ENCODE measurements at places on chromosomes 2 and 18.

DNA sequence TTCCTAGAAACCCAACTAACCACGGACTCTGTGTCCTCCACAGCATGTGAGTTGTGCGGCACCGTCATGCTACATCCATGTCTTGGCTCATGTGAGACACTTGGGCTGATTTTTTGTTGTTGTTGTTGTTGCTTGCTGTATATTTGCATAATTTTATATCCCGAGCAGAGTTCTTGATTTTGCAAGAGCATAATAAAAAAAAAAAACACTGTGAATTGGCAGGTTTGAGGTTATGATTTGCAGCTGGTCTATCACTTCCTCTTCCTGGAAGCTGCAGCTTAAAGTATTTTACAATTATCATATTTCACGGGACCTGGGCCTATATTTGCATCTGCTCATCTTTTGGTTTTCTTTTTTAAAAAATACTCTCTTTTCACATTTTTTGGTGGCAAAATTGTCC is 142.3 kb upstream of the NRP2 start:
- H3K4me1 ChIP-seq, result no peaks in the 10 kb centered on the region
- DNase-seq, result no peak
- peaks cover 5% of the 10 kb centered on the region for H3K27me3 ChIP-seq
- H3K27ac ChIP-seq, result no peak overlapping the region

DNA sequence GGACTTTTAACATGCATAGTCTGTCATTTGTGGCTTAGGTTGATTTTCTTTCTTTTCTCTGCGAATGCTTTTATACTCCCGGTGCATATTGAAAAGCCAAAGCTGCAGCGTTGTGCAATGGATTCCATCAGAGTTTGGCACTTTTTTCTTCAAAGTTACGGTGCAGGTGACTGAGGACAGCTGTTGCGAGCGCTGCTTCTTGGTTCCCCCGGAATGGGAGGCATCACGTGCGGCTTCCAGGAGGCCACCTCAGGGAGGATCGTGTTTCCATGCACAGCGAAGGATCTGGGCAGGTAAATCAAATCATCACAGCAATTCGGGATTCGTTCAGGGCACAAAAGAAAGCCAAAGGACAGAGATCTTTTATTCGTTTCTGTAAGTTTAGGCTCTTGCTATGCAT is 109.6 kb upstream of the ALKAL2 start:
- DNase-seq, result peak; percentile 26

GRCh38 chr2:160324161-160324800 is 124.2 kb upstream of the ITGB6 start:
- peaks cover 3% of the 10 kb centered on the region for H3K4me1 ChIP-seq
- no peak overlapping the region for H3K4me3 ChIP-seq
- no peak overlapping the region for H3K27ac ChIP-seq
- no peaks in the 10 kb centered on the region for H3K27me3 ChIP-seq
- no peaks in the 10 kb centered on the region for H3K36me3 ChIP-seq

DNA sequence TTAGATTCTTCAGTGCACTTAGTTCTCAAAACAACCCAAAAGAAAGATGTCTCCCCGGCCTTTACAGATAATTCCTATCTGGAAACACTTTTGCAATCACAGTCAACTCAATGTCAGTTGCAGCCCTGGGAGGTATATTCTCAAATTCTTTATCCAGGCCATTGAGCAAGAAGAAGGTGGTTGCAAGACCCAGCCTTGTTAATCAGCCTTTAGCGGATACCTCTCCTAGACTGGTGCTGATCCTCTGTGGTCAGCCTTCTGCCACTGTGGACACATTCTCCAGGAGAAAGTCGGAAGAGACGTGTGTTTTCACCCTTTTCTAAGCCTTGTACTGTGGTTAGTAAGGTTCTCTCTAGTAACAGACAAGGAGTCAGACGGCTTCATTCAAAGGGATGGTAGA is 7.8 kb upstream of the FZD7 start:
- DNase-seq, result no peak
- H3K27ac ChIP-seq, result no peak overlapping the region
- no peaks in the 10 kb centered on the region for H3K36me3 ChIP-seq
- peaks cover 35% of the 10 kb centered on the region for H3K4me1 ChIP-seq

DNA sequence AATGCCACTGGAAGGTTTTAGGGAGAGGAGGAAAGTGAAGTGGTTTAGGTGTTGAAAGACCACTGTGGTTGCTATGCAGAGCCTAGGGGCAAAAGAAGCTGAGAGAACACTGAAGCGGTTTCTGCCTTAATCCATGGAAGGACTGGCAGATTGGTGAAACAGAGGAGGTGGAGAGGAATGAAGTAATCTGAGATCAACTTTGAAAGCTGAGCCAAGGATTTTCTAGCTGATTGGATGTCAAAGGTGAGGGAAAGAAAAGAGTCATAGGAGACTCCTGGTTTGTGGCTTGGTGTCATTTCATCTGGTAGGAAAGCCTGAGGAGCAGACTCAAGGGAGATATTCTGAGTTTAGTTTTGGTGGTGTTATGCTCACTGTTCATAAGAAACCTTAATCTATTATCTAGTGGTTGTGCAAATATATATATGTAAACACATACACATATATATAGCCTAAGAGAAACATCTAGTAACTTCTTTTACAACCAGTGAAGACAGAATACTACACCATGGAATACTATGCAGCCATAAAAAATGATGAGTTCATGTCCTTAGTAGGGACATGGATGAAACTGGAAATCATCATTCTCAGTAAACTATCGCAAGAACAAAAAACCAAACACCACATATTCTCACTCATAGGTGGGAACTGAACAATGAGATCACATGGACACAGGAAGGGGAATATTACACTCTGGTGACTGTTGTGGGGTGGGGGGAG is 134.1 kb upstream of the CREB1 start:
- no peak overlapping the region for H3K4me3 ChIP-seq
- no peak overlapping the region for H3K27ac ChIP-seq
- no peaks in the 10 kb centered on the region for H3K4me1 ChIP-seq
- no peaks in the 10 kb centered on the region for H3K27me3 ChIP-seq
- no peak for DNase-seq

- no peaks in the 10 kb centered on the region for H3K27me3 ChIP-seq
- no peak overlapping the region for H3K27ac ChIP-seq
- DNase-seq, result no peak
- H3K4me3 ChIP-seq, result no peak overlapping the region
- no peaks in the 10 kb centered on the region for H3K4me1 ChIP-seq
- H3K36me3 ChIP-seq, result peaks cover 11% of the 10 kb centered on the region
These were observed 21.3 kb downstream of the PIGN start for GRCh38 chr18:62165583-62165982.

DNA sequence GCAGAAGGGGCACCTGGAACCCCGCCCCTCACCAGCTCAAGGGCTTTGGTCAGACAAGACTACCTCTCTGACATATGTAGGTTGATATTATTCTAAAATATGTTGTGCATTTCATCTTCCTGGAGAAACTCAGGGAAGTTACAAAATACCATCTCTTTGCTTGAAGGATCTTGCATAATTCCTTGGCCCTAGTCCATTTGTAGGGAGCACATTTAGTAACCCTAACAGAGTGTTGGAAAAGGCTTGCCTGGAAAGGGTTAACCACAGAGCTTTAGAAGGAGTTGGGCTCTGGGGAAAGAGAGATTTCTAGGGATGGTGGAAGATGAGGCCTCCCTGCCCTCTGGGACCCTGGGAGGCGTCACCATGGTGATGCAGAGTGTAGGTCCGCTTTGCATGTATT is 143.0 kb upstream of the SLC1A4 start:
- no peaks in the 10 kb centered on the region for H3K4me1 ChIP-seq
- H3K36me3 ChIP-seq, result no peaks in the 10 kb centered on the region
- peak overlapping the region; percentile 10 for H3K27ac ChIP-seq
- DNase-seq, result no peak
- H3K4me3 ChIP-seq, result no peak overlapping the region
- H3K27me3 ChIP-seq, result no peaks in the 10 kb centered on the region

- H3K36me3 ChIP-seq, result no peaks in the 10 kb centered on the region
- H3K27me3 ChIP-seq, result no peaks in the 10 kb centered on the region
- no peak overlapping the region for H3K27ac ChIP-seq
- peak; percentile 35 for DNase-seq
These were observed 67.7 kb downstream of the EDAR start for GRCh38 chr2:108921096-108922030.

DNA sequence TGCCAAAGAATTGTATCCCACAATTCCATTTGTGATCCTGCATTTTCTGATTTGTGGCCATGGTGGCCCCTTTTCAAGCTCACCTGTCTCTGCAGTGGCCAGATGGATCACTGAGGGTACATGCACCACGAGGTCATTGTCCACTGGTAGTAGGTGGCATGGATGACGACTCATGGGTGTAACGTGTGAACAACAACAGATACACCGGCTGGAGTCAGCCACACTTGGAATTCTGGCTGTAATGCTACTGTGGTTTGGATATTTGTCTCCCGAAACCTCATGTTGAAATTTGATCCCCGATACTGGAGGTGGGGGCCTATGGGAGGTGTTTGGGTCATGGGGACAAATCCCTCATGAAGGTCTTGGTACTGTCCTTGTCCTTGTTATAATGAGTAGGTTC is 102.2 kb upstream of the TAF1B start:
- no peak overlapping the region for H3K4me3 ChIP-seq
- no peaks in the 10 kb centered on the region for H3K4me1 ChIP-seq
- H3K27ac ChIP-seq, result no peak overlapping the region
- no peaks in the 10 kb centered on the region for H3K36me3 ChIP-seq

DNA sequence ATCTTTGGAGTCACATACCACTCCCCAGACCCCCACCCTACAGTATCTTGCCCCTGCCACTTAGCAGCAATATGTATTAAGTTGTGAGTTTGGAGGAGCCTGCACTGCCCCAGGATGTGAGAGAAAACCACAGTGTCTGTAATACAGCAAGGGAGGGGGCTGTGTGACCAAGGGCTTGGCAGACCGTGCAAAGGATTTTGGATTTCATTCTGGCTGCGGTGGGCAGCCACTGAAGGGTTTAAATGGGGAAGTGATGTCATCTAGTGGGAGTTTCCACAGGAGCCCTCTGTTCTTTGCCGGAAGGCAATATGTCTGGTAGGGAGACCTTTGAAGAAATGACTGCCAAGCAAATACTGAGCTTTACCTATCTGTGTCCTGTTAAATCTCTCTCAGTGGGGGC is 202.4 kb downstream of the FHOD3 start:
- no peak overlapping the region for H3K4me3 ChIP-seq
- H3K27ac ChIP-seq, result no peak overlapping the region
- no peaks in the 10 kb centered on the region for H3K4me1 ChIP-seq
- H3K27me3 ChIP-seq, result no peaks in the 10 kb centered on the region

GRCh38 chr2:169345486-169346437 is 16.6 kb downstream of the LRP2 start:
- no peak overlapping the region for H3K27ac ChIP-seq
- DNase-seq, result no peak
- H3K4me3 ChIP-seq, result no peak overlapping the region
- H3K27me3 ChIP-seq, result no peaks in the 10 kb centered on the region
- H3K4me1 ChIP-seq, result peaks cover 7% of the 10 kb centered on the region

- H3K36me3 ChIP-seq, result no peaks in the 10 kb centered on the region
- H3K4me1 ChIP-seq, result no peaks in the 10 kb centered on the region
- no peak overlapping the region for H3K4me3 ChIP-seq
- H3K27ac ChIP-seq, result no peak overlapping the region
These were observed 1039.0 kb downstream of the SOCS6 start for GRCh38 chr18:71327850-71328249.

DNA sequence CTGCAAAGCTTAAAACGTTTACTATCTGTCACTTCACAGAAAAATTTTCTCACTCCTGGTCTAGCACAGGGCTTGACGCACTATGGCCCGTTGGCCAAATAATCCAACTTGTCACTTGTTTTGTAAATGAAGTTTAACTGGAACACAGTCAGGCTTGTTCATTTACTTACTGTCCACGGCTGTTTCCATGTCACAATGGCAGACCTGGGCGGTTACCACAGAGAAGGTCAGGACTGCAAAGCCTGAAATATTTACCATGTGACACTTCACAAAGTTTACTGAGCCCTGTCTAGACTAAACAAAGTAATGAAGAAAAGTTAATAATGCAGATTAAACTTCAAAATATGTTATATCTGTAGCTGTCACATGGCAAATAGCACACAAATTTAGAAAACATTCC is 273.0 kb upstream of the GYPC start:
- DNase-seq, result no peak
- H3K4me1 ChIP-seq, result no peaks in the 10 kb centered on the region
- H3K27me3 ChIP-seq, result no peaks in the 10 kb centered on the region
- H3K36me3 ChIP-seq, result no peaks in the 10 kb centered on the region
- no peak overlapping the region for H3K27ac ChIP-seq

DNA sequence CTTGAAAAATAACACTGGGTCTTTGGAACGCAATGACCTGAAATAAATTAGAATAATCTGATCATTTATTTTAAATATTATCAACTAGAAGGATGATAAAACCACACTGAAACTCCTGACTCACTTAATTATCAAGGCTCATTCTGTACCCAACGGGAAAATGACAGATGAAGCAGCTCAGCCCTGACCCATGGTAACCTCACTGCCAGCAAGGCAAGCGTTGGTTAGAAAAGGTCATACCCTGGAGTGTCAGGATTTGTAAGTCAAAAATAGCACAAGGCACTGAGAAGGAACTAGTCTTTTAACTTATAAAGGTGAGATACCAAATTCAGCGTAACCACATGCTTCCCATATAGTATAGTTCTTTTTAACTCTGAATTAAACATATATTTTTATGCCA is 277.5 kb downstream of the ETAA1 start:
- no peaks in the 10 kb centered on the region for H3K27me3 ChIP-seq
- no peak overlapping the region for H3K4me3 ChIP-seq
- H3K4me1 ChIP-seq, result no peaks in the 10 kb centered on the region

GRCh38 chr2:207836521-207837133 is 66.9 kb upstream of the FZD5 start:
- H3K27ac ChIP-seq, result no peak overlapping the region
- H3K4me3 ChIP-seq, result no peak overlapping the region
- no peaks in the 10 kb centered on the region for H3K27me3 ChIP-seq
- H3K4me1 ChIP-seq, result no peaks in the 10 kb centered on the region
- H3K36me3 ChIP-seq, result no peaks in the 10 kb centered on the region

DNA sequence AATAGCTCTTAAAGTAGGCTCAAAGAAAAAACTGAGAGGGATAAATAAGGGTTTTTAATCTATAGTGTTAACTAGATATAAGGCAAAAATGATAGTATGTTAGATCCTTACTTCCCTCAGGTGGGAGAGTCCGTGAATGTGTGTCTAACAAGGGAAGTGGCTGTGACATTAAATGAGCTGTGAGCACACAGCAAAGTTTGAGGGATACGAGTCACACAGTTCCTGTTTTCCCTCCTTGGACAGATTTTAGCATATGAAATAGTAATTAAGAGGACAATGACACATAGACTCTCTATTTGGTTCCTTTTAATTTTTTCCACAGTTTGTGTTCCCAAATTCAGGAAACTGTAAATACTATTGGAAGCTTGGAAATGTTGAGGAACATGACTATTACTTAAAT is 148.4 kb upstream of the CAVIN2 start:
- no peak overlapping the region for H3K27ac ChIP-seq
- no peak overlapping the region for H3K4me3 ChIP-seq
- DNase-seq, result no peak
- H3K36me3 ChIP-seq, result no peaks in the 10 kb centered on the region
